ENCODE measurements at places on chromosomes 12 and 14.

DNA sequence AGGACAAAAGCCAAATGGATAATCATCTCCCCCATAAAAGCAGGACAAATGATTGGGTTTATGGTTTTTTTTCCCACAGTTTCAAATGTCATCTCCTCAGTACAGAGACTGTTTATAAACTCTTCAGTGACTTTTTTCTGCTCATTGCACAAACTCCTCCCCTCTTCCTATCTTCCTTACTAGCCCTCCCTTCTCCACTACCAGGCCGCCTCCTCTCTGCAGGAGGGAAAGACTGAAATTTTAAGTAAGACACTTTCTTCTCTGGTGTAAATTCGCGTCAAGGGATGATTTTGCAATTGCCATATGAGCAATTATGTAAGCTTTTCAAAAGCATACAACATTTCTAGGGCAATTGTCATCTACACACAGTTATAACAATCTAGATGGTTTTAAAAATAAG lies 37.0 kb downstream of the BTG1 start:
- DNase-seq, result no peak

DNA sequence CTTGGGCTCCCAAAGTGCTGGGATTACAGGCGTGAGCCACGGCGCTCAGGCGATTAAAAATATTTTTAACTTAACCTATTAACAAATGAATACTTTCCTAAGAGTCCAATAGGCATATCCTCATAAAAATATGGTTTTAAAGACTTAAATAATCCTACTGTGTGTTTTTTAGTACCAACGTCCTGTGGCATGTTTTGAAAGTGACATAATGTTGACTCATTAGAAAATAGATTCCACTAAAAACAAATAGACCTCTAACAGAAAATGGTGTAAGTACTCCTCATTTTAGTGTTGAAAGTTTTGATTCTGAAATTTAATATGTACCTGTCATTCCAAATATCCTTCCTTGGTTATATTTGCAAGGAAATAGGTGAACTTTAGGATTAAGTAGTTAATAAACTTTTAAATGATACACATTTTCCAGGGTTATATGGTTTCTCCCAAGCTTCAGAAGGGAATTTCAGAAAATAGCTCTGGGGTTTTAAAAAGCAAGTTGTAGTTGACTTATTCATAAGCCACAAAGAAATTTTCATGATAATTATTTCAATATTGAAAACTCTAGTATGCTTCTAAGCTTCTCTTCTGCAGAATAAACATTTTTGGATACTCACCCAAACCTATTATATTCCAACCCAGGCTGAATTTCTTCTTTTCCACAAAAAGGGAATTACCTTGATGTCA lies 12.1 kb upstream of the LUM start:
- no peak for DNase-seq

GRCh38 chr12:6891646-6892001 lies 13.0 kb upstream of the LRRC23 start:
- DNase-seq, result peak; percentile 26

DNA sequence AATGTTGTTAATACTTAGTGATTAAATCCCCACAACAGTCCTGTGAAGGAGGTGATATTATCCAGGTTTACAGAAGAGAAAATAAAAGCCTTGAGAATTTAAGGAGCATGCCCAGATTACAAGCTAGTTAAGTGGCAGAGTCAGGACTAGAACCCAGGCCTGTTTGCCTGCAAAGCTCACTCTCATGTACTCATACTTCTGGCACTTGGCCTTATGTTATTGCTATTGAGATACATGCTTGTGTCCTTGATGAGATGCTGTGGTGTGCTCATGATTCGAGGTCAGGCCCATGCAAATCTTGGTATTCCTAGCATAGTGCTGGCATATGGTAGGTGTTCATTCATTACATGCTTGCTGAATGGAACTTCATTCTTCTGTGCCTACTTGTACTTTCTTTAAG lies 7.6 kb upstream of the EID3 start:
- no peak for DNase-seq
